ENCODE measurements at places on chromosomes 3 and 15.

- DNase-seq = no peak
These were observed 22.8 kb downstream of the ZPLD1 start for GRCh38 chr3:102457644-102458043.

DNA sequence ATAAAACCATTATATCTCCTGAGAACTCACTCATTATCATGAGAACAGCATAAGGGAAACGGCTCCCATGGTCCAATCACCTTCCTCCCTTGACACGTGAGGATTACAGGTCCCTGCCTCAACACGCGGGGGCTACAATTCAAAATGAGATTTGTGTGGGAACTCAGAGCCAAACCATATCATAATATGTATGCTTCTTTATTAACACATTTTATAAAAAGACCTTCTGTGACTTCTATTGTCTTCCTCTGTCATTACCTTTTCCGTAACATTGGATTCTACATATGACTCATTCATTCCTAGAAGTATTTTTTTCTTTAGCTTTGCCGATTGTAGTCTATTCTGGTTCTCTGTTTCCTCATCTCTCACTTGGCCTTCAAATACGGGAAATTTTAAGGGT, 267.2 kb upstream of the ROBO1 start:
- DNase-seq = no peak

DNA sequence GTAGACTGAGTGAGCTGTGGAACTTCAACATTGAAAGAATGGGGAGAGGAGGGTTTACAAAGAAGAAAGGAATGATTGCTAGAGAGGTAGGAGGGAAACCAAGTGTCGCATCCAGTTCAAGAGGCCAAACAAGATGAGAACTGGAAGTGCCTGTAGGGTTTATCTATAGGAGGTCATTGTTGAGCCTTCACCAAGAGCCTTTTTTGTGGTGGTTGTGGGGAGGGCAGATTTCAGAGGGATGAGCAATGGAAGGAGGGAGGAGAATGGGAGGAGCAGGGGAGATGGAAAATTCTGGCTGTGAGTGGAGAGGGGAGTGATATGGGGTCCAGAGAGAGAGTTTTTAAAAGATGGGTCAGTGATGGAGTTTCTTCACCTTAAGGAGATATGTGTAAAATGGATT, 8.5 kb downstream of the PDIA5 start:
- no peak for DNase-seq

DNA sequence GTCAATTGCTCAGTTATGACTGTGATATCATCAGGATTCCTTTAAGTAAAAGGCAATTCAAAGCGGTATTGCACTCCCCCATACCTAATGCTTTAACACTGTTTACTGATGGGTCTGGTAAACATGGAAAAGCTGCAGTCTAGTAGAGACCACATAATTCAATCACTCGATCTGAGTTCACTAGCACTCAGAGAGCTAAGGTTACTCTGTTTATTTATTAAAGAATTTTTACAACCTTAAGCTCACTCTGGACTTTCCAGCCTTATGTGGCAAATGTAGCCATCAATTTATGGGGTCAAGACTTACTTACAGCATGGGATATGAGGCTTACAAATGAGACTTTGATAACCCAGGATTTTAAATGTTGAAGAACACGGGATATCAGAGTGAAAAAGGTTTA, 18.4 kb upstream of the CCR2 start:
- DNase-seq = no peak

DNA sequence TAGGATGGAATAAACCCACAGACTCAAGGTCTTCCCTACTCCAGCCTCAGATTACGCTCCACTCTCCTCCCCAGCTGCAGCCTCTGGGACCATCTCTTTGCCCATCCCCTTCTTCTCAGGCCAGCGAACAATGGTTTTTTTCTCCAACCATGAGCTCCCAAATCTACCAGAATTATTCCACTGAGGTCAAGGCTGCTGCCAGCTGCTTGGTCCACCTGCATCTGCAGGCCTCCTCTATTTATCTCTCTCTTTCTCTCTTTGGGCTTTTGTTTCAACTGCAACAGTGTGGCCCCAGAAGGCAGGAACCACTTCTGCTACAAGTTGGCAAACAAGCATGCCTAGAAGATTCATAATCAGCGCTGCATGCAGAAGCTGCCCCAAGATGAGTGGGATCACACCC, 19.1 kb downstream of the CHRM5 start:
- DNase-seq = no peak

- DNase-seq = no peak
These were observed 248.8 kb upstream of the LYSMD4 start for GRCh38 chr15:99981839-99982658.

DNA sequence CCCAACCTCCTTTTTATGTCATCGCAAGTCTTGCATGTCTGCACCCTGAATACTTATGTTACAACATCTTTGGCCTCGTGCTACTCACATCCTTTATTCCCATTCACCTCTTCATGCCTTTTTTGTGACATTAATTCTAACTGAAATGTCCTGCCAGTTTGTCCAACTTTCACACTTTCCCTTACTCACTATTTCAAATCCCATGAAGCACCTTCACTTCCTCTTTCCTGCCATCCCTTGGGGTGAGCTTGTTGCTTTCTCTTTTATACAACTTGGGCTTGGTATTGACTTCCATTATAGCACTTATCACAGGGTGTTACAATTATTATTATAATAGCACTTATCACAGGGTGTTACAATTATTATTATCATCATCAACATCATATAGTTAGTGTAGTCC, 496.3 kb downstream of the NLGN1 start:
- DNase-seq = no peak

- no peak for DNase-seq
These were observed 15.3 kb downstream of the SPCS1 start for GRCh38 chr3:52721002-52721729.

GRCh38 chr15:94297558-94297957, 66.2 kb downstream of the MCTP2 start:
- no peak for DNase-seq

- no peak for DNase-seq
These were observed 159.1 kb upstream of the NANOGP8 start for GRCh38 chr15:35244227-35244626.

GRCh38 chr3:123072152-123072551, 5.3 kb downstream of the PDIA5 start:
- no peak for DNase-seq

DNA sequence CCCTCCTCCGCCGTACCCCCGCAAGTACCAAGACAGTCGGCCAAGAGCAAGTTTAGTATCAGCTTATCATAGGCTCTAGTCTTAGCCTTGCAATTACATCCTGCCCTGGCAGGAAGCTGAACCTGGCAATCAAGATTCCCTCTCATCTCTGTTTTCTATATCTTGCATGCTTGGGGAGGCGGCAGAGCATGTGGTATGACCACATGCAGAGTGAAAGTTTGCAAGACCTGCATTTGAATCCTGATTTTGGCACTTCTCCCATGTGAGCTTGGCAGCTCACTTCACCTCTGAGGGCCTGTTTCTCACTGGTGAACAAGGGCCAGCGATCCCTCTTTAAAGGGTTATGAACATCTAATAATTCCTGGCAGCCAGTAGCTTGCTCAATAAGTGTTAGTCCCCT, 106.1 kb upstream of the FRMD4B start:
- DNase-seq = no peak

- DNase-seq = peak; percentile 38
These were observed 30.9 kb downstream of the MGLL start for GRCh38 chr3:127791221-127791913.

GRCh38 chr3:45088543-45089358, 57.4 kb downstream of the CDCP1 start:
- DNase-seq = no peak

- no peak for DNase-seq
These were observed 71.4 kb upstream of the SKOR1 start for GRCh38 chr15:67753891-67754290.

GRCh38 chr15:51223771-51224229, 114.6 kb downstream of the CYP19A1 start:
- no peak for DNase-seq

- no peak for DNase-seq
These were observed 24.4 kb downstream of the ONECUT1 start for GRCh38 chr15:52765785-52766184.

DNA sequence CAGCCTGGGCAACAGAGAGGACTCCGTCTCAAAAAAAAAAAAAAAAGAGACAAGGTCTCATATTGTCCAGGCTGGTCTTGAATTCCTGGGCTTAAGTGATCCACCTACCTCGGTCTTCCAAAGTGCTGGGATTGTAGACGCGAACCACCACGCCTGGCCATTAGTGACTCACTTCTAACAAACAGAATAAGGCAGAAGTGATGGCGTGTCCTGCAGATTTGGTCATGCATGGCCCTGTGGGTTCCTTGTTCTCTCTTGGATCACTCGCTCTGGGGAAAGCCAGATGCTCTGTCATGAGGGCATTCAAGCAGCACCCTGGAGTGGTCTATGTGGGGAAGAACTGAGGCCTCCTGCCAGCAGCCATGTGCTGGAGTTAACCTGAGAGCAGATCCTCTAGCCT, 27.4 kb upstream of the TJP1 start:
- no peak for DNase-seq

DNA sequence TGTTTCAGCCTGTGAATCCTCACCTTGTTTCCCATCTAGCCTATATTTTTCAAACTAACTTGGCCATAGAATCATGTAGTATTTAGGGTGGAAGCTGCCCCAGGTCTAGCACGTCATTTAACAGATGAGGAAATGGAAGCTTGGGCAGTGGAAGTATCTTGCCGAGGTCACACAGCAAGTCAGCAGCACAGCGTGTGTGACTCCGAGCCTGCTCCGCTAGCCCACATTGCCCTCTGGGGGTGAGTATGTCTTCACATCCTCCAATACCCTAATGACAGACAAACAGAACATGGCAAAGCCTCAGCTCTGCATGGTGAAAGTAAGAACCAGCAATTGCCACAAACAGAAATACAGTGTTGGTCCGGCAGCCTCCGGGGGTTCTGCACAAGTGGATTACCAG, 2.2 kb upstream of the CCR5 start:
- DNase-seq = no peak

DNA sequence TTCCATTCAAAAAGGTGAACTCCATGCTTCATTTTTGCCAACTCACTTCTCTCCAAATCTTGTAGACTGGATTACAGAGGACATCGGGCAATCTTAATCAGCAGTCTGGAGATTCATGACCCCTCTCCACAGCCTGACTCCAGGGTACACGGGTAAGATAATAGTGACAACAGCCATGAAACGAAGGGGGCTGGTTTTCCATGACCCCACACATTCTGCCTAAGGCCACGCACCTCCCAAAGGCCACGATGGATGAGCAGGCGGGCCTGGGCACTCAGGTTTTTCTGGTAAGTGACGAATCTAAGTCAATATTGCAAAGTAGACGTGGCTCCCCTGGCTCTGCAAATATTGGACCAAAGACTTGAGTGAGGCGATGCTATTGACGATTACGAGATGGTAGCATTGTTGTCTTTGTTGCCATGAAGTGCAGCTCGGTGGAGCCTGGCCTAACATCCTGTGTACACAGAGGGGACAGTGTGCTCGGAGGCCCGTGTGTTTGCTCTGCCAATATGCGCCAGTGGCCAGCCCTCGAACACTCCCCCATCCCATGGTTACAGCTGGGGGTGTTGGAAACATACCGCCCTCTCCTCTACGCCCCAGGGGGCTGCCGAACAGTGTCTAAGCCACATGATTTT, 119.1 kb downstream of the OPA1 start:
- DNase-seq = no peak

Data from RWPE2 (cell line).